ENCODE measurements at places on chromosomes 2 and 18.

- no peak for DNase-seq
Observed at GRCh38 chr2:183219888-183220287, 95.6 kb downstream of the NUP35 start.

GRCh38 chr2:50491541-50492476, 540.1 kb downstream of the NRXN1 start:
- no peak for DNase-seq

DNA sequence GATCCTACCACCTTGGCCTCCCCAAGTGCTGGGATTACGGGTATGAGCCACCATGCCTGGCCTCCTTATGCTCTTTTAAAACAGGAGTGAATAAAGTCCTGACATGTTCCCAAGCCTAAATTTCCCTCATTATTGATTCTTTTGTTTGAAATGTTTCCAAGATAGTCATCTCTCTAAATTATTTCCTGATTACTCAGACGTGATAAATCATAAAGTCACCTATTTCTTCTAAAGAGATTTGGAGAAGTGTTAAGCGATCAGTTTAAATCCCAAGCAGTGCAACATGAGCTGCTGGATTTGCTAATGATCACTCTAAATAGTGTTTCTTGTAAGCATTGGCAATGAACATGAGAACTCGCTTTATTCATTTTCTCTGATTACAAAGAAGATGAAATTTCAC, 51.8 kb downstream of the PMAIP1 start:
- DNase-seq = no peak

DNA sequence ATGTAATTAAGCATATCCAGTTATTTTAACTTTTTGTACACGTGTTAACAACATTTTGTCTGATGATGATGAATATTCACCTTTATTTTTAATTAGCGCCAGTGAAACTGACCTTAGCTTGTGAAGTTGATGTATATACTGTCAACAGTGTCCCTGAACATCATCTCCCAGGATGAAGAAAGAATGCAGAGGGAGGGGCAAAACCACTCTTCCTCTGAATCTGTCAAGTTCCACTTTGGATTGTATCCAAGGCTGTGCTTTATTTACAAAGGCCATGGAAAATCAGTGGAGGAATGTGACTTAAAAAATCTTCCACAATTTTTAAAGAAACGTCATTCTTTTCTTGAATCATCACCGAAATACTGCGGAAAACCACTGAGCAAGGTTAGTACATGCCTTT, 4.5 kb upstream of the RMDN2 start:
- no peak for DNase-seq

- no peak for DNase-seq
Observed at GRCh38 chr2:235206980-235207579, 255.3 kb downstream of the SH3BP4 start.

- DNase-seq = no peak
Observed at GRCh38 chr2:236162031-236162845, 5.9 kb downstream of the GBX2 start.

GRCh38 chr2:235552671-235553070, 58.8 kb downstream of the AGAP1 start:
- DNase-seq = no peak

DNA sequence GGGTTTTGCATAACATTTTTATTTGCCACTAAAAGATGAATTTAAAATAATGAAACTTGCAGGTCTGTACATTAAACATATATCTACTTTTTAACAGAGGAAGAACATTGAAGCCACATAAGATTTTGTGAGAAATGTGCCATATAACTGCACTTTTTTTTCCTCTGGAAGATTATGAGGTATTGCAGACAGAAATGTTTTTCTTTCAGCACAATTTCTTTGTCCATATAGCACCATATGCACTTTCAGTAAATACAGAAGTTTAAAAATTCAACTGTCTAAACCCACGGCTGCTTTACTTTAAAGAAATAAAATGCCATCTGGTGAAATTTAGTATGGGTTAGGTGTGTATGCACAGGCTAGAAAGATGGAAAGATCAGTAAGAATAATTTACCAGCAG, 470 bp upstream of the FAP start:
- DNase-seq = no peak

DNA sequence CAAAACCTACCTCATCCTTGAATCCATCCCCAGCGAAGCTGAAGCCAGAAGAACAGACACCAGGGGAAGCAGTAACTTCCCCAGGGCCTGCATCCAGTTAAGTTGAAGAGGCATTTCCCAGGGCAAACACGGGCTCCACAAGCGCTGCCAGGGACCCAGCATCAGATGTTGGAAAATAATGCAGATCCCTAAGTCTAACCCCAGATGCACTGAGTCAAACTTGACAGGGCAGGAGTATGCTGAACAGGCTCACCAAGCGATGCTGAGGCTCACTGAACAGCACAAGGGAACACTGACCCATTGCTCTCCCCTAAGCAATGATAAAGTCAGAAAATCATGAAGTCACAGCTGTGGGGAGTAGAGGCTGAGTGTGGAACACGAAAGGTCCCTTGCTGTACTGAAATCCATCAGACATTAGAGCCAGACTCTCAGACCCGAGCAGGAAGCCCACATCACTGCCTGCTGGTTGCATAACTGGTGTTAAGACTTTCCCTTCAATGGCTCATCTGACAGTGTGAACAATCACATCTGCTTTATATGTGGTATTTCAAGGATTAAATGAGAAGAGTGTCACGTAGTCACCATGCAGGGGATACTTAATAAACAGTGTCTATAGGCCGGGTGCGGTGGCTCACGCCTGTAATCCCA, 36.2 kb downstream of the TNS1 start:
- DNase-seq = no peak
